Fibroblast of skin of right quadriceps (primary cell): ENCODE measurements at places on chromosomes 12 and 14.

DNA sequence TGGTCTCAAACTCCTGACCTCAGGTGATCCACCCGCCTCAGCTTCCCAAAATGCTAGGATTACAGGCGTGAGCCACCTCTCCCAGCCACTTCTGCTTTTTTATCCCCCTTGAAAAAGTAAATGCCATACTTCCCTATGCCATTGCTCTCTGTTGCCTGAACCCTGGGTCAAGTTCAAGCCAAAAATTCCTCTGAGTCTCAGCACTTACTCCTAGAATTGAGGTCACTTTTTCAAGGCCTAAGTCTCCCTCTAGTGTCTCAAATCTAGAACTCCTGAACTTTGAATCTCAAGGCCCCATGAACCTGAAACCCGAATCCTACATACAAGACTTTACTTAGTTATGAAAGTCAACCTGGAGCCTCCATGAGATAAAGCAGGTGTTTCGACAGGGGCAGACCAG lies 1.4 kb upstream of the APOBEC1 start:
- no peak for DNase-seq

DNA sequence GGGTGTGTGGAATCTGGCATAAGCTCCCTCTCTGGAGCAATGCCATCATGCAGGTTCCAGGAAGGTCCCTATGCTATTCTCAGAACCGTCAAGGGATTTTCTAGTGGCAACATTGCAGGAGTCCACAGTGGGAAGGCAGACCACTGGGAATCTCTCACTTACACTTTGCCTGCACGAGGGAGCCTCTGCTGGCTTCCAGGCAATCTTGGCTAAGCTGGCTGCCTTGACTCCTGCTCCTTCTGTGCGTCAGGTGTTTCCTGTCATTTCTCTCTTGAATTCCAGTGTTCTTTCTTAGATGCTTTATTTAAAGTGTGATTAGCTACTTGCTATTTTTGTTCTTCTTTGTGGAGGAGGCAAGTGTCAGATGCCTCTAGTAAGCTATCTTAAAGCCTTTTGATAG lies 414.0 kb upstream of the ATP2B1 start:
- DNase-seq = no peak

DNA sequence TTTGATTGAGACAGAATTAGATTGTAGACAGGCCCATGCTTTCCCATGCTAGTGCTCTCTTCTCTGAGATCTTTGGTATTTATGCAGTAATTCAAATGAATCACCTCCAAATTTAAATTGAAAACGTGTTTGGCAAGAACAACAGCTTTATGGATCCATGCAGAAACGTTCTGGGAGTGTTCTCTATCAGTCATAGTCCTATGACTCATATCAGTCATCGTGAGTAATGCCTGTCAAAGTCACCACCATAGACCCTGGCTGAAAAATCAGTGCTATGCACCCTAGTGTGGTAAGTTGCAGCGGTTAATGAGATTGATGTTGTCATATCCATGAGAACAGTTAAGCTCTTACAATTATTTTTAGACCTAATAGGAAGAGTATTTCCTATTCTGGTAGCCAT lies 90.1 kb upstream of the FOXG1 start:
- peak; percentile 84 for DNase-seq

DNA sequence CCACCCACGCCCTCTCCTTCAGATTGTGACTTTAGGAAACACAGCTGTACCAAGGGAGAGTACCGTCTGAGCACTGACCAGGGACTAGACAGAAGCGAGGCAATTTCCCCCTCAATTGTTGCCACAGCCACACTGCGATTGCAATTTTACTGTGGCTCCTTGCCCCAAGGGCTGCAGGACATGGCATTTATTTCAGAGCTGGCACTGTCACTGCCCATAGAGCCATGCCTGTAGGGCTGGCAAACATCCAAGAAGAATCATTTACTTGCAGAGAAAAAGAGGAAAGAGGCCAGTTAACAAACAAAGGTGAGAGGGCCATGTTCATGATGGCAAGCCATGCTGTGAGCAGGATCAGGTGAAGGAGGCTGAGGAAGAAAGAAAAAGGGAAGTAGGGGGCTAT lies 129.6 kb downstream of the EMP1 start:
- DNase-seq = no peak

GRCh38 chr14:34111953-34112352 lies 161.1 kb upstream of the EGLN3 start:
- DNase-seq = no peak

GRCh38 chr12:57369202-57369601 lies 61.6 kb downstream of the R3HDM2 start:
- no peak for DNase-seq

GRCh38 chr12:8823565-8824300 lies 1.3 kb downstream of the A2ML1 start:
- peak; percentile 5 for DNase-seq

DNA sequence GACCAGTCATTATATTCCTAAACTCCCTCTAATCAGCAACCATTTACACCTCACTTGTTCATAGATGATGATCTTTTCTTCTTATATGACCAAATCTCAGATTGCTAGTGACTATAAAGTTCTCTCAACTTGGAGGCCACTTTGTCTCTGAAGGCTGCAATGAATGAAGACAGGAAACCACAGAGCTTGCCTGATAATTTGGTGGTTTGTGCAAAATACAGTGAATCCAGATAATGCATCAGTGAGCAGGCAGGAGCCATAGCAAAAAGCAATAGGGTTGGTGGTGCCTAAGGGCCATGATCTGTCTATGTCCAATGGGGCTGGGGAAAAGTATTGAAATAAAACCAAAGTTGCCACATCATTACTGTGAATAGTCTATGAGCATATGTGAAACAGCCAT lies 123.8 kb upstream of the LRFN5 start:
- no peak for DNase-seq

DNA sequence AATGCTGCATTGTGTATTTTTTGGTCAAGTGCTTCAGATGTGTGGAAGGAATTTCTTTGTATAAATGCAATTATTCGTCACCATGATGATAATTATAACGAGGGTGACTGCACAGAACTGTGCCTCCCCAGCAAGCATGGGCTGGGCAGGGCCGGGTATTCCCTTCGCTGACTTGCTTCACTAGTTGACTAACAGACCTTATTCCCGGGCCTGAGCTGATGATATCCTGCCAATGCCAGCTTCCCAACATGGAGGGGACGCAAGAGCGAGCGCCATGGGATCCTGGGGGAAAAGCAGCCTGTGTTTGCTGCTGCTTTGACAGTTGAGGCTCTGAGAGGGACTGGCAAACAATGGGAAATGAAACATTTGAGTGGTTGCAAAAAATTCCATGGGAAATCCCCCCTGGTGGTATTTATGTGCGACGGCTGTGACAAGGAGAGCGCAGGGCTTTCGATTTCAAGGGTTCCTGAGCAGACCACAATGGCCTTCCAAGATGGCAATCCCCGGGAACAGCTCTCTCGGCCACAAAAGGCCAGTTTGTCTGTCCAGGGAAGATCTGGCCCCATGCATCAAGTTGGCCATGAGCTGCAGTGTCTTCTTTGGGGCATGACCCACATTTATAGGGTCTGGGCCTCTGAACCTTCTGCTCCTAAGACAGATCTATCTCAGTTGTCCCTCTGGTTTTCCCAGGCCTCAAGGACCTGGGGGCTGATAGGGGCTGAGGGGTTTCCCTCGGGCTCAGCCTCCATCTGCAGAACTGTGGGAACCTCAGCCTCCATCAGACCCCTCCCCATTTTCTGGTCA lies 21.9 kb upstream of the MAP1LC3B2 start:
- no peak for DNase-seq

DNA sequence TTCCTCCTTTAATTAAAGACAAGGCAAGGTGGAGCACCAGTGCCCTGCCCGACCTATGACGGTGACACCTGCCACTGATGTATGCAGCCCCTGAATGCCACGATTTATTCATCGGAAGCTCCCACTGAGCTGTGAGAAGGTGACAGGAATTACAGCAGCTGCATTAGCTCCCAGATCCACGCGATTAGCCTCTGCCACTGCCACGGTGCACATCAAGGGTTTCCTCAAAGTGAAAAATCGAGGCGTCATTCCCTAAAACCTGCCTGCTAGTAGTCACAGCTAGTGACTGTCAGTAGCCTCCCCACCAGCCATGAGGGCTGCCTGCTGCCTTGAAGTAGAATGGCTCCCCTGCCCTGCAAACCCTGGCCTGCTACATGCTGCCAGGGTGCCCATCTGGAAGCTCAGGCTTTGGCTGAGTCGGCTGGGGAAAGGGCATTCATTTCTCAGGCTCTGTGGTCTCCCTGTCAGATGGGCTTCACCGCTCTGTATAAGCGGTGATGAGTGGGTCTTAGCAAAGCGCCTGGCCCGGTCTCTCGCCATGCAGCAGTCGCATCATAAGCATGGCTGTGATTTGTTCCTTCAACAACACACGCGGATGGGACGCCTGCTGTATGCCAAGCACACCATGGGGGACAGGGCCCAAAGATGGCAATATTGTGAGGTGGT lies 8.2 kb upstream of the BCL11B start:
- DNase-seq = no peak

GRCh38 chr14:59582161-59582560 lies 5.5 kb upstream of the CCDC175 start:
- no peak for DNase-seq

- DNase-seq = no peak
Observed at GRCh38 chr14:24816011-24816928, 182.3 kb upstream of the GZMB start.

DNA sequence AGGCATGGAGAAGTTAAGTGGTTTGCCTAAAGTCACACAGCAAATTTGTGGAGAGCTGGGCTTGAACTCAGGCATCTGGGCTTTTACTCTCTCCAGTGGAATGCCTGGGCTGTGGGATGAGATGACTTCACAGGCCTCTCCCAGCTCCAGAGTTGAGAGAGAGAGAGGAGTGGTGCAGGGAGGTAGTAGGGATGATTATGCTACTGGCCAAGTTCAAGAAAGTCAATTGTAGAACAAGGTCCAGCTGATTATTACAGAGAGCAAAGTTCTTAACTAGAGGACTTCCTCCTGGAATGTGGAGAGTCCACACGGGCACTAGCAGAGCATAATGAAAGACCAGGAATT lies 769 bp upstream of the EMP1 start:
- peak; percentile 62 for DNase-seq

DNA sequence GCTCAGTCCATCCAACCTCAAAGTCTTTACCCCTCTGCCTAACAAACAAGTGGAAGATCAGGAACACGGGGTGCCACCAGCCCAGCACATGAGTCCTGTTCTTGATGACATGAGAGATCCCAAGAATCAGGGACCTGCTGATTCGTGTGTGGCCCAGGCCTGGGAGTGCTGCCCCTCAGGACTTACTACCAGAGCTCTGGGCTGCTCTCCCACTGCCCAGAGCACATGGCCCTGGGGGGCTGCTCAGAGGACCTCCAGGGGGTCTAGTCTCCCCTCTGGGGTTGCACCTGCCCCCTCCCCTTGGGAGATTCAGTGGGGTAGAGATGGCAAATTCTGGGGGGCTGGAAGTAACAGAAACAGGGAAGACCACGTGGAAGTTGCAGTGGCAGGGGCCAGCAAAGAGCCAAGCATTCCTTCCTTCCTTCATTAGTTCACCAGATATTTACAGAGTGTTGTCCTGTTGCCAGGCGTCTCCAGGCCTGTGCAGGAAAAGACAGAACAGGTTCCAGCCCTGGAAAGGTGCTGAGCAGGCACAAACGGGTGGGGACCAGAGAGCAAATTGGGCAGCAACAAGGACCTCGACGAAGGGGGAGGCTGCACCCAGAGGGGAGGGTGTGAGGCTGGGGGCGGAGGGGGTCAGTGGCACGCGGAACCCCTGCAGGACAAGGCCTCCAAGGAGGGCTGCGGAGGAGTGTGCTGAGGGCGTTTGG lies 45.1 kb upstream of the MEG3 start:
- no peak for DNase-seq

- no peak for DNase-seq
Observed at GRCh38 chr14:71764701-71765382, 167.4 kb upstream of the RGS6 start.

DNA sequence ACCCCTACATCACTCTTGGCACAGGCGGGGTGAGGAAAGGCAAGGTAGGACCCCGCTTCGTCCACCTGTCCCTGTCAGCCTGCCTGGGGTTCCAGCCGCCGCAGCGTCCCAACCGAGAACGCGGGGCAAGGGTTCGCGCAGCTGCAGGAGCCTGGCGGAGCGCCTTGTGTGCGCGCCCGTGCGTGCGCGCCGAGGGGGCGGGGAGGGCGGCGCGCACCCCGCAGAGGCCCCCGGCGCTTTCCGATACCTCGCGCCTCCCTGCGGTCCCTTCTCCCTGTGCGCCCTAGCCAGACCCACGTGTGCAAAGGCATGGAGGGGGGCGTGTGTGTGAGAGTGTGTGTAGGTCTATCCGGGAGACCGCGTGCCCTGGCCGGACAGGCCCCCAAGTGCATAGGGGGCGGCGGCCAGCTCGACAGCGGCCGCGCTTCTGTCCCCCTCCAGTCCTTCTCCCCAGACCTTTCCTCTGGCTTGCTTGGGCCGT lies 122.4 kb downstream of the TSPAN9 start:
- peak; percentile 23 for DNase-seq

DNA sequence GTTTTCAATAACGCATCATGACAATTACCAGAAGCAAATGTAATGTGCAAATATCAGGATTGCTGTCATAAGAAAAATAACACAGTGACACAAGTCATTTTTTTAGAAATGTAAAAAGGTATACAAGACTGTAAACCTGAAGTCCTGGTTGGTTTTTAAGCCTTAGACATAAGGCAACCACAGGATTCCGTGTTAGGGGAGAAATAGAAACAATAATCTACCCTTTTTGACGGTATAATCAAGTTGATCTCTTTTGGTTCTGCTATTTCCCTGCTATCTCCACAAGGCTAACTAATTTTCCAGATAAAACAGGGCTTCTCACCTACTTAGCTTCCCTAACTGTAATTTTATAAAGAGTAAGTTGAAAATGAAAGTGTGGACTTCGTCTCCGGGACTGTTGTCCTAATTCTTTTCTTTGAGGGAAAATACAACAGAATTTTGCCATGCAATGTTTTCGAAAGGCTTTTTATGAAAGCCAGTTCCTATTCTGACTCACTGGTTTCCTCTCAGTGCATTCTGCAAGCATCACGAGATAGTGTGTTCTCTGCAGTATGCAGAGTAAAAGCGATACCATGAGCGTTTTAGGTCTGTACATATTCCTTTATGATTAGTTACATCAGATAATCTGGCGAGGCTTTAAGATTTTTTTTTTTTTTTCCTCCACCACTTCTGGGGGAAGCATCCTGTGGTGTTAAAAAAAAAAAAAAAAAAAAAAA lies 10.6 kb downstream of the MYO1H start:
- no peak for DNase-seq
